ENCODE measurements at places on chromosomes 7 and 10. TPM values are rescaled to one million over a fixed set of nuclear protein-coding genes. Genes with fewer than 3 reads are reported as not detected.

CACNA2D1 gene
- 47.4 TPM for total RNA-seq

AS3MT gene
- 15.3 TPM for total RNA-seq

GTF2IRD1 gene
- 13.8 TPM for total RNA-seq

GPR15LG gene
- total RNA-seq: not detected

SH2D4B gene
- total RNA-seq: not detected

PIK3CG gene
- total RNA-seq: 13.5 TPM

CD36 gene
- total RNA-seq: 6.2 TPM

HOXA1 gene
- 1.8 TPM for total RNA-seq

OR2A12 gene
- total RNA-seq: not detected

AEBP1 gene
- 342 TPM for total RNA-seq

VPS37D gene
- total RNA-seq: not detected

CLRN3 gene
- total RNA-seq: not detected

CTAGE4 gene
- 0.26 TPM for total RNA-seq

HOXA11 gene
- total RNA-seq: 52.0 TPM

HUS1 gene
- 64.7 TPM for total RNA-seq

TAS2R3 gene
- 8.3 TPM for total RNA-seq

PTPRZ1 gene
- not detected for total RNA-seq

ASZ1 gene
- total RNA-seq: not detected

LMOD2 gene
- total RNA-seq: not detected

MYO3A gene
- not detected for total RNA-seq
